Muscle of back (tissue), 13 donors: ENCODE measurements at places on chromosomes 12 and 14.
A peak's percentile ranks its signal among the peaks of the same experiment; 100 is the strongest.

- DNase-seq: no peak
Observed at GRCh38 chr14:66432334-66432733, 53.8 kb upstream of the CCDC196 start.

GRCh38 chr12:54053751-54054741 lies at the start of gene HOXC4:
Gene HOXC4 (plus strand): TSS chr12:54053835. CDS start chr12:54053923, 88 bp downstream.
- no peak for DNase-seq

- no peak for DNase-seq
Observed at GRCh38 chr14:102043251-102044025, 43.4 kb downstream of the HSP90AA1 start.

DNA sequence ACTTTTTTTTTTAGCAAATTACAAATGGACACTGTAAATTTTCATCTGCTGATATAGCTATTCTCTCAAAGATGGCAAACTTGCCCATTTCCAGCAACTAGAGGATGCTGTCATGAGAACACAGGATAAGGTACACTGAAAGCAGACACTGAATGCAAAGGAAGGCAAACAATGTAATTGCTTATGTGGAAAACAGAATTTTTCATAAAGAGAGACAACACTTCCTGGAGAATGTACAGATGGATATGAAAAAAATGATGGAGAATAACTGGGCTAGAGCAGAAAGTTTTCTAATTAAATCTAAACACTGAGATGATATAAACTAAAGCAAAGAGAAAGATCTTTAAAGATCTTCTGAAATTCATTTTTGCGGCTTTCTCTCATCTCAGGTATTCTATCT lies 581 bp downstream of the CD69 start:
- DNase-seq: no peak

DNA sequence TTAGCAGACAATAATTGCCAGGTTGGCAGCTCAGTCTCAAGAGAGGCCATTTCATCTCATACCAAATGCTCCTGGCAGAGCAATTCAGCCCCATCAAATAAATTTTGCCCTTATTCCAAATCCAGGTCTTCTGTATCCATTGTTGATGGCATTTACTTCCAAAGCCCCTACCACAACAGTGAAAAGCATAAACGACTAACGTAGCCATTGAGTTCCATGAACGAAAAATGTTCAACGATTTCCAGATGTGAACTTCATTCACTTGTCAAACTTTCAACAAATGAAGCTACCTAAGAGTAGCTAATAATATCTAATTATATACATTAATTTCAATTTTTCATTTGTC lies 3.0 kb upstream of the GCN1 start:
- DNase-seq: no peak

- DNase-seq: no peak
Observed at GRCh38 chr14:62947301-62947700, 98.0 kb downstream of the KCNH5 start.

DNA sequence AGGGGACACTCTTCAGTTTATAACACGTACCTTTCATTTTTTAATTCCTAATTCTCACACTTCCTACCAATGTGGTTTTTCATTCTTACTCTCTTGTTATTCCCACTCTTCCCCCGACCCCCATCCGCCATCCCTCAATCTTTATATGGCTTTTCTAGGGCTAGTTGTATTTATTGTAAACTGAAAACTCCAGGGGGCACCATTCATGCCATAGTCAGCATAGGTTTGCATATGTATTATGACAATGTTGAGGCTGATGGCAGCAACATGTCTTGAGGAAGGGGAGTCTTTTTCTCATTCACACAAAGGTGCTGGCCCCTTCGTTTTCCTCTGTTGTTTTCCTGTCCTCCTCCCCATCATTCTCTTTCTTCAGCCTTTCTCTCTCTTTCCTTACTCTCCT lies 27.7 kb upstream of the LTA4H start:
- no peak for DNase-seq

DNA sequence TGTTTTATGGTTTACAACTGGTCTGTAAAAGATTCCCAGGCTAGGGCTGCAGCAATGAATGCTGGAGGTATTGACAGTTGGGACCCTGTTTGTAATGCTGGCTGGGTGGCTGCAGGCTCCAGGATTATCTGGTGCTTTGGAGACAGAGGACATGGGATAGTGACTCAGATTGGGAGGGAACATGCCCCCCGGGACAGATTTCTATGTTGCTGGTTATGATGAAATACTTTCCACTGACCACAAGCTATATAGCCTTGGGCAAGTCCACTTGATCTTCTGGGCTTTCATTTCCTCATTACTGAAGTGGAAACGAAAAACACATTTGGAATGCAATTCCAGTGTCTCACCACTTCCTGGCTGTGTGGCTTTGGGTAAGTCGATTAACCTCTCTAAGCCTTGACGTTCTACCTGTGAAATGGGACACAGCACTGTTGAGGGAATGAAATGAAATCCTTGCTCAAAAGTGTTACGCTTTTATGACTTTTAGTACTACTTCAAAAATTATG lies 6.3 kb upstream of the TPCN1 start:
- peak; percentile 41 for DNase-seq

GRCh38 chr12:92185052-92185451 lies 39.4 kb upstream of the BTG1 start:
- DNase-seq: no peak

DNA sequence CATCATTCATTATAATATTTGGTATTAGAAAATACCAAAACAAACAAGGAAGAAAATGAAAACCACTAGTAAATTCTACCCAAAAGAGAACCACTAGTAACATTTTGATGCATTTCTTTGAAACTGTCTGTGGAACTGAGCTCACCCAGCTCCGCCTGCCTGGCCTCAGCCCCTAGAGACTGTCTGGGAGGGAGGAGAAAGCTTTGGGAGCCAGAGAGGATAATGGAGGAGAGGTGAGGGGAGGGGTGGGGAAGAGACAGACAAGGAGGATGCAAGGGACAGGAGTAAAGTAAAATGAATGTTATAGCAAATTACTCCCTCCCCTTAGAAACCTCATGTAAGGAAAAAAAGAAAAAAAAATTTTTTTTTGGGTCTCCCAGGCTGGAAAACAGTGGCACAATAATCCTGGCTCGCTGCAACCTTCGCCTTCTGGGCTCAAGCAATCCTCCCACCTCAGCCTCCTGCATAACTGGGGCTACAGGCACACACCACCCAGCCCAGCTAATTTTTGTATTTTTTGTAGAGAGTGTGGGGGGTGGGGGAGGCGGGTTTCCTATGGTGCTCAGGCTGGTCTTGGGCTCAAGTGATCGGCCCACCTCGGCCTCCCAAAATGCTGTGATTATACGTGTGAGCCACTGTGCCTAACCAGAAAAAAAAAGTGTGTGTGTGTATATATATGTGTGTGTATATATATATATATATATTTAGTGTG lies 3.2 kb upstream of the MMP19 start:
- peak; percentile 65 for DNase-seq
